Camera-type eye (tissue), 1 donor: ENCODE measurements at places on chromosomes 4 and X. TPM values are rescaled to one million over a fixed set of nuclear protein-coding genes. Genes with fewer than 3 reads are reported as not detected.

Gene SSX3
- total RNA-seq: not detected

Gene VCX3B
- total RNA-seq: not detected

Gene CCSER1
- total RNA-seq: 85.6 TPM

Gene GC
- not detected for total RNA-seq

Gene GPR119
- not detected for total RNA-seq

Gene RAI2
- total RNA-seq: 3.8 TPM

Gene MAGEA11
- 0.77 TPM for total RNA-seq

Gene FOXP3
- total RNA-seq: not detected

Gene DGKQ
- 8.8 TPM for total RNA-seq

Gene DTHD1
- total RNA-seq: not detected

Gene ETDA
- not detected for total RNA-seq

Gene YY2
- 3.2 TPM for total RNA-seq

Gene TEX13D
- not detected for total RNA-seq

Gene PFKFB1
- not detected for total RNA-seq

Gene GLUD2
- 3.7 TPM for total RNA-seq

Gene PHKA2
- total RNA-seq: 26.7 TPM

Gene MAGEB17
- total RNA-seq: not detected

Gene PNMA5
- not detected for total RNA-seq

Gene ATP6AP1
- total RNA-seq: 94.4 TPM

Gene IL13RA1
- 20.6 TPM for total RNA-seq

Gene ZMAT1
- 32.4 TPM for total RNA-seq

Gene CFAP99
- not detected for total RNA-seq

Gene SUPT20HL1
- total RNA-seq: not detected

Gene TMSB15B
- total RNA-seq: 12.9 TPM

Gene HCFC1
- 41.3 TPM for total RNA-seq

Gene MAGEB2
- not detected for total RNA-seq

Gene PLXNA3
- 31.2 TPM for total RNA-seq

Gene PDZD4
- total RNA-seq: 44.0 TPM

Gene MID1
- total RNA-seq: 70.7 TPM

Gene CT45A10
- total RNA-seq: not detected

Gene GUCY1B1
- 33.1 TPM for total RNA-seq

Gene ARHGEF6
- total RNA-seq: 15.6 TPM

Gene GABRG1
- total RNA-seq: 4.1 TPM

Gene SERPINA7
- not detected for total RNA-seq

Gene ZFP92
- total RNA-seq: 0.60 TPM

Gene SLC34A2
- total RNA-seq: 25.5 TPM

Gene DDX53
- total RNA-seq: not detected

Gene GUCY2F
- not detected for total RNA-seq

Gene USP17L11
- not detected for total RNA-seq

Gene BEX1
- total RNA-seq: 94.6 TPM

Gene FAAH2
- 3.1 TPM for total RNA-seq

Gene UGT2B15
- total RNA-seq: not detected

Gene SH3D19
- 59.9 TPM for total RNA-seq

Gene SPACA5
- total RNA-seq: not detected

Gene LPAR4
- total RNA-seq: 7.6 TPM
